Inflammatory macrophage treated with lipopolysaccharide for 1 hour (primary cell): ENCODE measurements at places on chromosomes 1 and 21.

DNA sequence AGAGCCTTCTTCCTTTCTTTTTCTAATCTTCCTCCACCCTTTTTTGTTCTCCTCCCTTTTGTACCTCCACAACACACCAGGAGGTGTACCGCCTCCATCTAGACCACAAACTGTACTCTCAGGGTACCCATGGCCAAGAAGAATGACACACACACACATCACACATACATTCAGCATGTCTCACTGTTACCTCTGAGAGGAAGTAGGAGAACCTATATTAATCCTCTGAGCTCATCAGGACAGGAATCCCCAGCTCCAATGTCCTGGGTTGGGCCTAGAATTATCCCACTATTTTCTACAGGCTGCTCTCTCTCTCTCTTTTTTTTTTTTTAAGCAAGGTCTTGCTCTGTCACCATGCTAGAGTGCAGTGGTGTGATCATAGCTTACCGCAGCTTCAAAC, 36.7 kb downstream of the ATP2B4 start:
- DNase-seq = peak; percentile 30

GRCh38 chr21:22941779-22942490, 1943.7 kb downstream of the NCAM2 start:
- DNase-seq = no peak

- no peak for DNase-seq
These were observed 40.9 kb downstream of the NEGR1 start for GRCh38 chr1:72241397-72241796.

- DNase-seq = no peak
These were observed 7.1 kb downstream of the CYB561D1 start for GRCh38 chr1:109500941-109501381.

DNA sequence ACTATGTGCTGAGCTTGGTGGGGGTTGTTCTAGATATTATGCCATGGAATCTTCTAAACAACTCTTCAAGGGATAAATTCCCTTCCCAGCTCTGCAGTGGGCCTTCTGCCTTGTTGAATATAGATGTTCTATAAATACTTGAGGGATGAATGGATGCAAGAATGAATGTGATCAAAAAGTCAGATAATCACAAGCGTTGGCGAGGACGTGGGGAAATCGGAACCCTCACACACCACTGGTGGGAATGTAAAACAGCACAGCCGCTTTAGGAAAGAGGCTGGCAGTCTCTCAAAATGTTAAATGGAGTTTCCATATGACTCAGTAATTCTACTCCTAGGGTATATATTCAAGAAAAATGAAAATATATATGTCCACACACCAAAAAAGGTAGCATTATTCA, 19.0 kb downstream of the SDC3 start:
- DNase-seq = no peak

DNA sequence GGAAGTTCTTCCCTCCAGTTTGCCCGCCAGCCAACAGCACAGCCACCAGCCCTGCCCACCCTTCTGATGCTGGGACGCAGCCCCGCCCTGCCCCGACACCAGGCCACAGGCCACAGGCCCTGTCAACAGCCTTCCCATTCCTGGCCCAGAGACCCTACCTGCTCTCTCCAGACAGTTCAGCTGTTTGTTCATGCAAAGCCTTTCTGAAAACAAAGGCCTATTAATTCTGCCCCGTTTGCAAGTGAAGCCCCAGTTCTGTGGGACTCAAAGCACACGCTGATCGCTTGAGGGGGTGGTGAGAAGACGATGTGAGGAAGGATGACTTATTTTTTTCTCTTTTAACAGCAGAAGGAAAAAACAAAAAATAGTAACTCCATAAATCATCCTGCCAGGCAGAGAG, 55.4 kb upstream of the KIF26B start:
- DNase-seq = no peak

DNA sequence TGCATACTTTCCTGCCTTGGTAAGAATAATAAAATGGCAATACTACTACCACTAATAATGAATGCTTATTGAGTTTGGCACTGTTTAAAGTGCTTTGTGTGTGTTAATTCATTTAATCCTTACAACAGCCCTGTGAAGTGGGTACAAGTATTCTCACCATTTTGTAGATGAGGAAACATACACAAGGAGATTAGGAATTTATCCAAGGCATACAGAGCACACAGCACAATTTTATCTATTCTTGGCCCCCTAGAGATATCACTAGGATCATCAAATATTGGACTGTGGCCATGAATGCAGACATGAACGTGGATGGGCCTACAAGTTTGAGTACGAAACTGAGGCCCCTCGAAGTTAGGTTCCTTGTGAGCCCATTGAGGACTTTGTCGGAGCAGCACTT, 39.5 kb downstream of the TENT5C start:
- DNase-seq = no peak
